ENCODE measurements at places on chromosomes 4 and X.
A peak's percentile ranks its signal among the peaks of the same experiment; 100 is the strongest.

GRCh38 chr4:139265654-139266053, 14.4 kb downstream of the MGARP start:
- no peak for DNase-seq

GRCh38 chr4:157043131-157043530, 32.8 kb upstream of the GLRB start:
- peak; percentile 74 for DNase-seq

DNA sequence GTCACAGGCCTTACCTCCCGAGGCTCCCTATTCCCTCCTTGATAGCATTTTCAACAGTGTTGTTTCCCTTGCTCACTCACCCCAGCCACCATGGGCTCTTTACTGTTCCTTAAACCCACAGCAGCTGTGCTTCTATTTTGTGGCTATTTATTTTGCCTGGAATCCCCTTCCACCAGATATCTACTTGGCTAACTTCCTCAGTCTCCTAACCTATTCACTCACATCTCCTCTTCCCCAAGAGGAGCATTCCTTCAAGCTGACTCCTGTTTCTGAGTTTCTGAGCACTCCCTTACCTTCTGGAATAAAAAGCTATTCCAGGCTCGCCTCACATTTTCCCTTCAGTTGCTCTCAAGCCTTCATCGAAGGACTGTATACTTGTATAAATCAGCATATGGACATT, 50.5 kb downstream of the CXCL1 start:
- DNase-seq, result no peak

- DNase-seq, result no peak
These were observed 431.6 kb downstream of the IDS start for GRCh38 chrX:149073479-149073878.

GRCh38 chr4:183455431-183456195, 11.2 kb downstream of the CDKN2AIP start:
- DNase-seq, result peak; percentile 79

DNA sequence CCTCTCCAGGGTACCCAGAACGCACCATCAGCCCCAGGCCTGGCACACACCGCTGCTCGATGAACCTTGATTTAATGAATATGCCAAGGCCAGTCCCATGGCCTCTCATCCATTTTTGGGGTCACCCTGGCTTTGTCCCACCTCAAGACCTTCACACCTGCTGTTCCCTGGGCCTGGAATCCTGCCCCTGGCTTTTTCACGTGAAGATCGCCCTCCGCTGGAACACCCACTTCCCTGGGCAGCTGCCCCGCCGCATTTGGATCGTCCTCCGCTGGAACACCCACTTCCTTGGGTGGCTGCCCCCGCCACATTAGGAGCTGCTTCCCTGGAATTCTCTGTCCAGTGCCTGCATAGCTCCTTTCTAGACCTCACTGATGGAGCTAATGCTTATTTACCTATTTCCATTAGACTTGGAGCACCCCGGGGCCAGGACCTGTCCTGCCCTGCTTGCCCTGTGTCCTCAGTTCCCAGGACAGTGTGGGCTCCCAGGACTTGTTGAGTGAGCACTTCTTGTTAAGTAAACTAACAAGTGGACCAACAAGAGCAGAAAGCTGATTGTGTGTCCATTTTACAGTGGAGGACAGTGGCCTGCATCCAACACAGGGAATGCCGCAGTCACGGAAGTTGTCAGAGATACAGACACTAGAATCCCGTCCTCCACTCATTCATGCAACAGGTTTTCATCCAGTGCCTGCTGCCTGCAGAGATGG, 12.5 kb downstream of the BLOC1S4 start:
- DNase-seq, result no peak

GRCh38 chr4:158112611-158113010, 60.2 kb downstream of the GASK1B start:
- DNase-seq, result peak; percentile 8

DNA sequence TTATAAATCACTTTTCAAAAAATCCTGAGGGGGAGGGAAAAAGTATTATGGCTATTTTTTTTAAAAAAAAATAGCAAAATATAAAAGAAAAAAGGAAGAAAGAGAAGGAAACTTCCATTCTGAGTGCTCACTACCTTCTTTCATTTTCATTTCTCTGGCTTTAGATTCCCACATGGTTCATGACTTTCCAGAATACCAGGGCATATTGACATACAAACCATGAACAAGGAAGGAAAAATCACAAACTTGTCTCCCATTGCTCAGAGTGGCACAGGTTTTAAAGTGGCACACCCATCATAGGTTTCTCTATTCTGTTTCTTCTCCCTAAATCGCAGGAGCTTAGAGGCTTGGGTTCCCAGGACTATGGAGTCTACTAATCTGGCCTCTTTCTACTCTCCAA, 136.3 kb upstream of the CXXC4 start:
- no peak for DNase-seq

GRCh38 chrX:30679369-30679768, 26.1 kb downstream of the GK start:
- no peak for DNase-seq

- no peak for DNase-seq
These were observed 1461.7 kb downstream of the ADGRL3 start for GRCh38 chr4:62661821-62662220.

DNA sequence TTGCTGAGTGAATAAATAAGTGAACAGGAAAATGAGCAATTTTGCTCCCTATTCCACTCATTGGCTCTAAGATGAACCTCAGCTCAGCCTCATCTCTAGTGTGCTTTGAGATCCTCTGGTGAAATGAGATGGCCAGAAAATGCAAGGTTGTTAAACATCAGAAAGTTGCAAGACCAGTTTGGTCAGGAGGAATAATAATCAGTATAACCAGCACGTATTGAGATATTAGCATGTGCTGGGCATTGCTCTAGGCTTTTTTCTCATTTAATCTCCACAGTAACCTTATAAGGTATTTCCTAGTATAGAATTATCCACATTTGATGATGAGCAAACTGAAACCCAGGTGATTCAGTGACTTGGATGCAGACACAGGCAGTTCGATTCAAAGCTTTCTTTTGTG, 110.5 kb upstream of the PAK3 start:
- no peak for DNase-seq

GRCh38 chr4:87489678-87490077, 39.5 kb downstream of the SPARCL1 start:
- no peak for DNase-seq

- no peak for DNase-seq
These were observed 18.9 kb downstream of the HELQ start for GRCh38 chr4:83436680-83437079.

GRCh38 chr4:38503689-38504395, 160.2 kb upstream of the KLF3 start:
- DNase-seq, result no peak

GRCh38 chr4:40750461-40751258, 905 bp downstream of the NSUN7 start:
- DNase-seq, result no peak

GRCh38 chrX:53430231-53430630, 3.9 kb downstream of the HSD17B10 start:
- DNase-seq, result no peak

DNA sequence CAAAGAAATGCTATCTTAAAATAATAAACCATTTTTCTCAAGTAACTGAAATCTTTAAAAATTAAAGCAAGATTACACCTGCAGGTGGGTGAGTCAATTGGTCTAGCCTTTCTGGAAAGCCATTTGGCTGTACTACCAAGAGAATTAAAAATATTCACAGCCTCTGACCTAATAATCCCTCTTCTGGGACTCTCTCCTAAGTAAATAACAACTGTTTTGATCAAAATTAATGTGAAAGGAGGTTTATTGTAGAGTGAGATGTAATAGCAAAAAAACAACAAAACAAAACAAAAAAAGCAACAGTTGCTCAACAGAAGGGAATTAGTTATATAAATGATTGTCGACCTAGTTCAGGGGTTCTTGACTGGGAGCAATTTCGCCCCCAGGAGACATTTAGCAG, 89.0 kb downstream of the GEMIN8 start:
- no peak for DNase-seq

DNA sequence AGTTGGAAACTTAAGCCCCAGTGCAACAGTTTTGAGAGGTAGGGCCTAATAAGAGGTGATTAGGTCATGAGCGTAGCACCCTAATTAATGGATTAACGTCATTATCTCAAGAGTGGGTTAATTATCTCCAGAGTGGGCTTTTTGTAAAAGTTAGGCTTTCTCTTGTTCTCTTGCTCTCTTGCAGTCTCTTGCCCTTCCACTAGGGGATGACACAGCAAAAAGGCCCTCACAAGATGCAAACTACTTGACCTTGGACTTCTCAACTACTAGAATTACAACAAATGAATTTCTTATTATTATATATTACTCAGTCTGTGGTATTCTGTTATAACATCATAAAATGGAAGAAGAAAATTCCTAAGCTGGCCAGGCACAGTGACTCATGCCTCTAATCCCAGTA, 22.1 kb upstream of the NDST3 start:
- DNase-seq, result no peak

DNA sequence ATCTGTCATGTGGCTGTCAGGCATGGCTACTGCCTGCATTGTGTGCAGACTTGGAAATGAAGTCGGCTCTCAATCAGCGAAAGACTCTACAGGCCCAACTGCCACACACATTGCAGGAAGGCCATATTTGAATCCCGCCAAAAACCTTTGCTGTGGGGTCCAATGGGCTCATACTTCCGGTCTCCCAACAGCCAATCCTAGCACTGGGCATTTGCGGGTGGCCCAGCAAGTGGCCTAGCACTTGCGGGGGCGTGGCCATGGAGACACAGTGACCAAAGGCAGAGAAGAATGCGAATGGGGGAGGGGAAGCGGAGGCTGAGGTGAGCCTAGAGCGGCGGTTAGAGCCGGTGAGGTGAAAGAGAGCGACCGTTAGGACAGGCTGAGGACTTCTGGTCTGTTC, at the start of gene OTUD6A:
Gene OTUD6A (plus strand): TSS at position 382 of the 400 bp plus-strand sequence. CDS start 68 bp downstream, outside the sequence.
- DNase-seq, result no peak

DNA sequence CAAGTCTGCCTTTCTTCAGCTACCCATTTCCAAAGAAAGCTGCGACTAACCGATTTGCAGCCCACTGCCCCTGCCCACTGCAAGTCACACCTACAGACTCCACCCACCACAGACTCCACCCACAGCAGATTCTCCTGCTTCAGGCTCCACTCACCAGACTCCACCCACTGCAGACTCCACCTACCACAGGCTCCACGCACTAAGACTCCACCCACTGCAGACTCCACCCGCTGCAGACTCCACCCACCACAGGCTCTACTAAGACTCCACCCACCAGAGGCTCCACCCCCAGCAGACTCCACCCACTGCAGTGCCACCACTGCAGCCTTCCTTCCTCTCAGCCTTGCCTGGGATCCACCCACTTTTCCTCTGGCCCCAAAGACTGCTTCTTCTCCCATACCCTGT, 41.3 kb downstream of the ABLIM2 start:
- DNase-seq, result peak; percentile 50

GRCh38 chrX:1518512-1518911, 18.5 kb downstream of the P2RY8 start:
- peak; percentile 63 for DNase-seq
